ENCODE measurements at places on chromosomes 11 and 22. TPM values are rescaled to one million over a fixed set of nuclear protein-coding genes. Genes with fewer than 3 reads are reported as not detected.

The GSC2 gene
- not detected for total RNA-seq

The OR51B5 gene
- total RNA-seq: 118 TPM

The GPHA2 gene
- 0.53 TPM for total RNA-seq

The GSTT2 gene
- 1.5 TPM for total RNA-seq

The RPS6KA4 gene
- total RNA-seq: 95.7 TPM

The POU2AF1 gene
- total RNA-seq: not detected

The PPME1 gene
- 44.0 TPM for total RNA-seq

The CXCR5 gene
- total RNA-seq: not detected

The CCDC188 gene
- total RNA-seq: 5.3 TPM

The CAPN1 gene
- 90.6 TPM for total RNA-seq

The RAB3IL1 gene
- total RNA-seq: 3.1 TPM

The MISFA gene
- 0.73 TPM for total RNA-seq

The OOSP4A gene
- total RNA-seq: not detected

The MPPED2 gene
- total RNA-seq: not detected

The SLC22A25 gene
- not detected for total RNA-seq

The TREH gene
- not detected for total RNA-seq

The IL10RA gene
- not detected for total RNA-seq

The GGTLC3 gene
- total RNA-seq: not detected

The OR9G1 gene
- total RNA-seq: not detected

The OR4D10 gene
- total RNA-seq: not detected

The PLAAT2 gene
- not detected for total RNA-seq

The CDC42EP1 gene
- 95.3 TPM for total RNA-seq

The RIC3 gene
- total RNA-seq: not detected

The DBX1 gene
- not detected for total RNA-seq

The EMSY gene
- 10.0 TPM for total RNA-seq

The GPR152 gene
- not detected for total RNA-seq

The THAP7 gene
- 57.3 TPM for total RNA-seq

The TECTA gene
- 0.53 TPM for total RNA-seq

The MLC1 gene
- total RNA-seq: 0.10 TPM

The HTR3B gene
- total RNA-seq: not detected

The DKK3 gene
- total RNA-seq: 48.0 TPM

The NELL1 gene
- not detected for total RNA-seq

The LMO1 gene
- 0.18 TPM for total RNA-seq

The ZNRF3 gene
- 7.1 TPM for total RNA-seq

The TMEM151A gene
- not detected for total RNA-seq

The CARNS1 gene
- 0.13 TPM for total RNA-seq

The CCDC81 gene
- not detected for total RNA-seq
